ENCODE measurements at places on chromosomes 12 and 14. TPM values are rescaled to one million over a fixed set of nuclear protein-coding genes. Genes with fewer than 3 reads are reported as not detected.

IAPP gene
- total RNA-seq: not detected

B3GNT4 gene
- 0.14 TPM for total RNA-seq

DLGAP5 gene
- not detected for total RNA-seq

PRH2 gene
- total RNA-seq: not detected

KDM5A gene
- total RNA-seq: 24.8 TPM

MCRS1 gene
- total RNA-seq: 81.2 TPM

SNAPC1 gene
- total RNA-seq: 7.0 TPM

CACNA2D4 gene
- total RNA-seq: 4.0 TPM

SLC10A1 gene
- not detected for total RNA-seq

CDCA3 gene
- total RNA-seq: not detected

HRK gene
- 1.5 TPM for total RNA-seq

GPRC5D gene
- total RNA-seq: not detected

ZNF268 gene
- total RNA-seq: 28.8 TPM

ARL1 gene
- 84.0 TPM for total RNA-seq

DDN gene
- not detected for total RNA-seq

KRT78 gene
- not detected for total RNA-seq

EML5 gene
- total RNA-seq: 2.4 TPM

LMO3 gene
- total RNA-seq: 92.5 TPM

TAS2R14 gene
- 9.6 TPM for total RNA-seq

DGLUCY gene
- total RNA-seq: 81.5 TPM

GUCY2C gene
- not detected for total RNA-seq

RASAL1 gene
- not detected for total RNA-seq

GPR137C gene
- total RNA-seq: not detected

NTS gene
- total RNA-seq: 14.2 TPM

IL22 gene
- not detected for total RNA-seq

HSPB8 gene
- total RNA-seq: 40.0 TPM

ZFHX2 gene
- not detected for total RNA-seq

REM2 gene
- 1.6 TPM for total RNA-seq

HNF1A gene
- total RNA-seq: not detected

TMTC2 gene
- 20.0 TPM for total RNA-seq

RFLNA gene
- 13.7 TPM for total RNA-seq

NINJ2 gene
- 5.4 TPM for total RNA-seq

HOTAIR gene
- 2.1 TPM for total RNA-seq

GPHB5 gene
- total RNA-seq: not detected

TMEM260 gene
- 24.7 TPM for total RNA-seq

CLEC2A gene
- not detected for total RNA-seq

UBC gene
- total RNA-seq: 1,719 TPM

DAO gene
- not detected for total RNA-seq

DPPA3 gene
- total RNA-seq: not detected

C12orf50 gene
- 0.40 TPM for total RNA-seq

LARP4 gene
- total RNA-seq: 98.6 TPM

SCARB1 gene
- total RNA-seq: 11.8 TPM

LRP1-AS gene
- not detected for total RNA-seq

ENDOU gene
- total RNA-seq: 0.64 TPM

DCP1B gene
- 25.3 TPM for total RNA-seq

All from uterus (tissue), 4 donors.